Smooth muscle cell of trachea (primary cell): ENCODE measurements at places on chromosomes 1 and 21. TPM values are rescaled to one million over a fixed set of nuclear protein-coding genes. Genes with fewer than 3 reads are reported as not detected.

The EIF2D gene
- total RNA-seq = 54.1 and 62.4 TPM in 2 replicates

The CACHD1 gene
- total RNA-seq = 4.5 and 5.3 TPM in 2 replicates

The LIN28A gene
- total RNA-seq = not detected in 2 replicates

The RBM11 gene
- total RNA-seq = 0.58 TPM in 1 of 2 replicates, not detected in the other

The KIF2C gene
- 2.2 and 52.5 TPM in 2 replicates for total RNA-seq

The APCS gene
- not detected in 2 replicates for total RNA-seq

The ACKR1 gene
- total RNA-seq = not detected in 2 replicates

The FCAMR gene
- total RNA-seq = not detected in 2 replicates

The PRMT6 gene
- total RNA-seq = 16.7 and 17.5 TPM in 2 replicates

The TMEM269 gene
- 0.15 and 0.17 TPM in 2 replicates for total RNA-seq

The PRPF38B gene
- 10.3 and 15.4 TPM in 2 replicates for total RNA-seq

The OR2AK2 gene
- not detected in 2 replicates for total RNA-seq

The CD5L gene
- total RNA-seq = not detected in 2 replicates

The PTGS2 gene
- total RNA-seq = 4.8 and 5.0 TPM in 2 replicates
